ENCODE measurements at places on chromosomes 11 and 22.

DNA sequence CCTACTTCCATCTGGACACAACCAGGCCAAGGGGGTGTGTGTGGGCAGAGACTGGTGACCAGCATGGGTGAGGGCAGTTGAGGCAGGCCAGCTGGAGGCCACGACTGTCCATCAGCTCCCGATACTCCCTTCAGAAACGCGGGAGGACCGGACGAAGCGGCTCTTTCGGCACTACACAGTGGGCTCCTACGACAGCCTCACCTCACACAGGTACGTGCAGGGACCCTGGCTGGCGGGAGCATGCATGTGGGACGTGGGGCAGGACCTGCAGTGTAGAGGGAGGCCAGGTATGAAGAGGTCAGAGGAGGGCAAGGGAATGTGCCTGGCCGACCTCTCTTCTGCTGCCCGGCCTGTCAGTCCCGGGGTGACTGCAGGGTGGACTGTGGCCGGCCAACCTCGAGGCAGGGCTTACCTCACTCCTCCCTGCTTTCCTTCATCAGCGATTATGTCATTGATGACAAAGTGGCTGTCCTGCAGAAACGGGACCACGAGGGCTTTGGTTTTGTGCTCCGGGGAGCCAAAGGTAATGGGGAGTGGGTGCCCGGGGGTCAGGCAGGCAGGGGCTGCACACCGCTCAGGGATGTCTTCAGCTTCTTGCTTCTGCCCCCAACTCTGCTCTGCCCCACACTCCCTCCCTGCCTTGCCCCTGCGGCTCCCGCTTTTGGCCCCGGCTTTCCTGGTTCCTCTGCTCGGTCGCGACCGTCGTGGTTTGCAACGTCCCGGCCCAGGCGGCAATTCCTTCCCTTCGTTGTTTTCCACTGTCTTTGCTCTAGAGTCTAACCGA, 31.3 kb downstream of the SHANK3 start:
- DNase-seq, result no peak

GRCh38 chr22:48595511-48595905, 1232.2 kb downstream of the BRD1 start:
- no peak for DNase-seq

- DNase-seq, result no peak
Observed at GRCh38 chr11:35065566-35065965, 73.4 kb upstream of the CD44 start.

- DNase-seq, result no peak
Observed at GRCh38 chr11:6856871-6857270, 6.0 kb upstream of the OR10A2 start.

DNA sequence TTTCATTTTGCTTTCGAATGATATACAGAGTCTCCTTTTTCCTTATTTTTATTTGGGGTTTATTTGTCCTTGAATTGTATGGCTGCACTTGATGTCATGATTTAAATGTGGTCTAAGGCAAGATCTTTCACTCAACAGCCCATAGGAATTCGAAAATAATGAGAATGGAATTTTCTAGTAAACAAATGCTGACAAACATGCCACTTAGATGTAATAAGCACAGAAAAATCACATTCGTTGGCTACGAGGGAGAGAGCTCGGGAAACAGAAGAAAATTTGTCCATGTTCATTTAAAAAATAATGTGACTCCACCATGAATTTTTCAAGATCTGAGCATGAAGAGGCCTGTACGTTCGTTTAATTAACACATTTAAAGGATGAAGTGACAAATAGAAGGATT, 73.0 kb downstream of the BLID start:
- no peak for DNase-seq

- DNase-seq, result no peak
Observed at GRCh38 chr22:23380230-23380573, 199.9 kb downstream of the IGLL1 start.
